ENCODE measurements at places on chromosomes 4 and X.

GRCh38 chrX:21779095-21779494 is 21.2 kb upstream of the SMPX start:
- no peak for DNase-seq

GRCh38 chrX:22952010-22952409 is 47.8 kb upstream of the DDX53 start:
- DNase-seq = no peak

GRCh38 chr4:77310931-77311330 is 153.9 kb downstream of the CCNG2 start:
- DNase-seq = no peak

DNA sequence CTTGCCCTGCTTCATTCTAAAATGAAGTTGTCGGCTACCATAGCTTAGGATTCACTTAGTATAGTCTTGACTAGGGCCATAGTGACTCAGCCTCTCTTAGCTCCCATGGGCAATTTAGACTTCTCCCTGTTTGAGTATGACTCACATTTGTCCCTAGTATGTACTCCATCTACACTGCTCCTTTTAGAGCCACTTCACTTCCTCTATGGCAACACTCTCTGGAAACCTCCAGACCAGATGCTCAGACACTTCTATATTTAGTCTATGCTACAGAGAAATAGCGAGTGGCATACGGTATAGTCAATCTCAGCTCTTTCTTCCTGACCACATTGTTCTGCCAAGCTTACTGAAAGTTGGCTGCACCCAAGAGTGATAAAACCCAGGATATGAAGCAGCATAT is 11.2 kb downstream of the MEPE start:
- DNase-seq = no peak

DNA sequence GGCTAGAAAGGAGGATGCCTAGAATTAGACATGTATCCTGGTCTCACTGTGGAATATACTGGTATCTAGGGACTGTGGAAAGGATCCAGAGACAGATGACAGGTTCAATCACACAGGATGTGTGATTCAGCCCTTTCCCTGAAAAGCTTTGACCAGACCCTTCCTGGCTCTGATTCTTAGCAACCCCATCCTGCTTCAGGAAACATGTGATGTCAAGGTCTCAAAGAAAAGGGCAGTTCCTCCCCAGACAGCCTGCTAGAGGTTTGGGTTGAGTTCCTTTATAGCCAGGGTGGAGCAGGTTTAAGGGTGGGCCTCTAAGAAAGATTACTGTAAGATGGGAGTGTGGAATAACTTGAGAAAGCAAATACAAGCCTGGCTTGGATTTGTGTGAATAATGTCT is 3.0 kb downstream of the BMP15 start:
- DNase-seq = no peak

DNA sequence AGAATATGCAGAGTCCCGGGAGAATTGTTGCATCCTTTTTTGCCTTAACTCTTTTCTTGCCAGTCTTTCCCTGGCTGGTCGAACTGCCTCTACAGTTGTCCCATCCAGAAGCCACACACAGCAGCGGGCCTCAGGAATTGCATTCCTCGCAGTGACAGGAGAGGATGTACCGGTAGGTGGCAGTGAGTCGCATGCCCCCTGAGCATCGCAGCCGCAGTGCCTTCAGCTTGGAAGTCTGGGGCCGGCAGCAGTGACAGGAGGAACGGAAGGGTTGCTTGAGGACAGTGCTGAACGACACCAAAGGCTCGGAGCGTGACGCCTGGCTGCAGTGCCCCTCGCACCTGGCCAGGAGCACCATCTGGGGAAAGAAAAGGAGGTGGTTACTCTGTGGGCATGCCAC is 23.5 kb downstream of the NDP start:
- DNase-seq = peak; percentile 63

GRCh38 chr4:182969651-182970279 is 52.6 kb upstream of the DCTD start:
- DNase-seq = no peak

- no peak for DNase-seq
Observed at GRCh38 chr4:158169931-158170690, 2.7 kb downstream of the GASK1B start.

- DNase-seq = no peak
Observed at GRCh38 chrX:123518791-123519190, 214.1 kb downstream of the THOC2 start.

DNA sequence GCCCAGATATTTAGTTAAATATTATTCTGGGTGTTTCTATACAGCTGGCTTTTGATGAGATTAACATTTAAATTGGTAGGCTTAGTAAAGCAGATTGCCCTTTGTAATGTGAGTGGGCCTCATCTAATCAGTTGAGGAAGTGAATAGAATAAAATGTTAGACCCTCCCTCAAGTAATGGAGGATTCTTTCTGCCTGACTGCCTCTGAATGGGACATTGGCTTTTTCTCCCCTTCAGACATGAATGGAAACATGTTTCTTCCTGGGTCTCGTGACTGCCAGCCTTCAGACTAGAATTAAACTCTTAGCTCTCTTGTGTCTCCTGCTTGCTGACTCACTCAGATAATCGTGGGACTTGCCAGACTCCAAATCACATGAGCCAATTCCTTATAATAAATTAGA is 266.7 kb downstream of the INPP4B start:
- no peak for DNase-seq

GRCh38 chr4:20682853-20683252 is 17.4 kb upstream of the PACRGL start:
- no peak for DNase-seq

DNA sequence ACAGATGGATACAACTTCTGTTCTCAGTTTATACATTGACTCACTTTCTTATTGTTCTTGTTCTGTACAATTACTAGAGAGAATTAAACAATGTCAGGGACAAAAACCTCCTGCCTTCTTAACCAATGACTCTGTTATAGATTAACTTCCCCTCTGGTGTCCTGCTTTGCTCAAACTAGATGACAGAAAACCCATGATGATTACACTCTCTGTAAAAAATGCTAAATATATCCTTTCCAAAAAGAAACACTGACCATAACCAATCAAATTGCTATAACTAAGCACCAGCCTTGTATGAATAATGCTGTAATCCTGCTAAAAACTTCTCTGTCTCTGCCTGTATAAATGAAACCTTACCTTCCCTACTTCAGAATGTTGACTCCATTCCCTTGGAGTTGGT is 29.8 kb upstream of the IL13RA2 start:
- DNase-seq = no peak
